ENCODE measurements at places on chromosomes 3 and 15.

- DNase-seq, result peak; percentile 10
These were observed 20.3 kb upstream of the EPB42 start for GRCh38 chr15:43241100-43241499.

- no peak for DNase-seq
These were observed 81.0 kb upstream of the ALCAM start for GRCh38 chr3:105285653-105286241.

DNA sequence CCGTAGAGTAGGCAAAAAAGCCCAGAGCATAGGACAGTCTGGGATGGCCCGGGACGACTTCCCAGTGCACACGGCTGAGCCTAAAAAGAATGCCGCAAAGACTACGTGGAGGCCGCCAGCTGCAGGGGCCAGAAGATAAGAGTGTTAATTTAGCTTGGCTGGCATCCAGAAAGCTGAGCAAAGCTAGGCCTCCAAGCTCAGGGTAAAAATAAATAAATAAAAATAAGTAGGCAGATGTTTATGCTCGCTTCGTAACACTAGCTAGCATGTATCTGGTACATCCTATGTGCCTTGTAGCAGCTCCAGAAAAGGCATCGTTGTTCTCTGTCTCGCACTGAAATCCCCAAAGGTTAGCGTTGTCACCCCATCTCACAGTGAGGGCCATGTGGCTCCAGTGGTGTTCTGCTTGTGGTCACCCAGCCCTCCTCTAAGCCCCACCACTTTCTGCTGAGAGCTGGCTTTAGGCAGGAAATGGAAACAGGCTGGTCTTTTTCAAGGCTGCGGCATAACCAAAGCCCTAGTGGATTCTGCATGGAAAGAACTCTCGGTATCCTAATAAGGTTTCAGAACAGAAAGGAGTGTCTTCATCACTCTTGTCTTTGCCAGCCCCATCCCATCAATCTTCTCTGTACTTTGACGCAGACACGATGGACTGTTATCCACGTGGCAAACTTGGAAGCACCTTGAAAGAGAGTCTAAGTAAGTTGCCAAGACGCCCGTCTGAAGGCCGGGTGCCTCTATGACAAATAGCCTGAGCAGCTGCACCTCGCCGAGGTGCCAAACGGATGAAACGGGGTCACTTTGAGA is 58.1 kb upstream of the MEF2A start:
- DNase-seq, result peak; percentile 89

- no peak for DNase-seq
These were observed 17.9 kb downstream of the SLC6A11 start for GRCh38 chr3:10833855-10834414.

- DNase-seq, result no peak
These were observed 42.5 kb downstream of the CCDC12 start for GRCh38 chr3:46934072-46934471.

DNA sequence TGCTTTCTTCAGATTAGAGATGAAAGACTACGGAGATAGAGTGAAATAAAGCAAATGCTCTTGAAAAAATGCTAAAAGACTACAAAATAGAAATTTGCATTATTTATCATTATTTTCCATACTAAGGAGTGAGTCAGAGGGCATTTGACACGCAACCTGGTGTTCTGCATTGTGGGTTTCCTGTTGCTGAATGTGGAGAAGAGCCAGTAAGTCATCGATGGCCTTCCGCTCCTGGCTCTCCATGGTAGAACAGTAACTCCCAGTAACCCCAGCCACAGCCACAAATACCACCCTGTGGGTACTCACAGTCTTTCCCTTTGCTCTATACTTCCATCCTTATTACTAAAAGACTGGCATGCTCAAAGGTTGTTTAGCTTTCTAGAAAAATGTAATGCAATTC is 61.5 kb downstream of the CGGBP1 start:
- peak; percentile 72 for DNase-seq

DNA sequence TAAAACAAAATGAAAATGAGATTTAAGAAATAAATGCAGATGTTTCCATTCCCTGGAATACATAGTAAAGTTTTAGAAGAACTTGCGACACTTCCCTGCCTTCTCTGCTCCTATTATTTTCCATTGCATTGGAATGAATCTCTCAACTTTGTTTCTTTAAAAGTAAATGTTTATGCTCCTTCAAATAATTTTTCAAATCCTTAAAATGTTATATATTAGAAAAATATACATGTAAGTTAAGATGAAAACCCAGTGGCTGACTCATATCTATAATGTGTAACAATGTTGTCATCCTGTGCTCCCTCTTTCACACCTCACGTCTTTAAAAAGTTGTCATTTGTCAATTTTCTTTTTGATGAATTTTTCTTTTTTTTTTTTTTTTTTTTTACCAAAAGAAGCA is 3.6 kb downstream of the RBMS3 start:
- no peak for DNase-seq

GRCh38 chr3:64595253-64595694 is 92.5 kb downstream of the ADAMTS9 start:
- DNase-seq, result peak; percentile 99

DNA sequence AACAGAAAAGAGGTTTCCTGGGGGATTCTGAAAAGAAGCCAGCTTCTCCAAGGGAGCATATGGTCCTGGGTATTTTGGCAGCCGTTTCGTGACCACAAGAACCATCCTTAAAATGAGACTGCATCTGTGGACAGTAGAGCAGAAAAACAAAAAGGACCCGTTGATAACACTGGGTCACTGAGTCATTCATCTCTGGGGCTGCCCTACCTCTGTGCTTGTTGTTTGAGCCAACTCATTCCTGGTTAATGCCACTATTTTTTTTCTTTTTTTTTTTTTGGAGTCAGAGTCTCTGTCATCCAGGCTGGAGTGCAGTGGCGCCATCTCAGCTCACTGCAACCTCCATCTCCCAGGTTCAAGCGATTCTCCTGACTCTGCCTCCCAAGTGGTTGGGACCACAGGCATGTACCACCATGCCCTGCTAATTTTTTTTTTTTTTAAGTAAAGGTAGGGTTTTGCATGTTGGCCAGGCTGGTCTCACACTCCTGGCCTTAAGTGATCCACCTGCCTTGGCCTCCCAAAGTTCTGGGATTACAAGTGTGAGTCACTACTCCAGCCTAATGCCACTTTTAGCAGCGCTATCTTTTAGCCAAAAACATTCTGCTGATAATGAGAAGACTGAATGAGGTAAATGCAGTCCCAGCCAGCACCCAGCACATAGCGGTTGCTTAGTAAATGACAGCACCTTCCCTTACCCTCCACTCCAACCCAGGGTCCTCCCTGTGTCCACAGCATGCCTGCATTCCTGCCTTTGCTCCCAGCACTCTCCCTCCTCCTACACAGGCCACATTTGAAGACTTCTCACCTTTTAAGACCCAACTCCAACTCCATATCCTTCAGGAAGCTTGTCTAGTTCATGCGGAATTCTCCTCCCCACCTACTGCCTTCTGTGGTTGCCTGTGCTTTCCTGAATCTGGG is 9.1 kb upstream of the ISL2 start:
- no peak for DNase-seq

DNA sequence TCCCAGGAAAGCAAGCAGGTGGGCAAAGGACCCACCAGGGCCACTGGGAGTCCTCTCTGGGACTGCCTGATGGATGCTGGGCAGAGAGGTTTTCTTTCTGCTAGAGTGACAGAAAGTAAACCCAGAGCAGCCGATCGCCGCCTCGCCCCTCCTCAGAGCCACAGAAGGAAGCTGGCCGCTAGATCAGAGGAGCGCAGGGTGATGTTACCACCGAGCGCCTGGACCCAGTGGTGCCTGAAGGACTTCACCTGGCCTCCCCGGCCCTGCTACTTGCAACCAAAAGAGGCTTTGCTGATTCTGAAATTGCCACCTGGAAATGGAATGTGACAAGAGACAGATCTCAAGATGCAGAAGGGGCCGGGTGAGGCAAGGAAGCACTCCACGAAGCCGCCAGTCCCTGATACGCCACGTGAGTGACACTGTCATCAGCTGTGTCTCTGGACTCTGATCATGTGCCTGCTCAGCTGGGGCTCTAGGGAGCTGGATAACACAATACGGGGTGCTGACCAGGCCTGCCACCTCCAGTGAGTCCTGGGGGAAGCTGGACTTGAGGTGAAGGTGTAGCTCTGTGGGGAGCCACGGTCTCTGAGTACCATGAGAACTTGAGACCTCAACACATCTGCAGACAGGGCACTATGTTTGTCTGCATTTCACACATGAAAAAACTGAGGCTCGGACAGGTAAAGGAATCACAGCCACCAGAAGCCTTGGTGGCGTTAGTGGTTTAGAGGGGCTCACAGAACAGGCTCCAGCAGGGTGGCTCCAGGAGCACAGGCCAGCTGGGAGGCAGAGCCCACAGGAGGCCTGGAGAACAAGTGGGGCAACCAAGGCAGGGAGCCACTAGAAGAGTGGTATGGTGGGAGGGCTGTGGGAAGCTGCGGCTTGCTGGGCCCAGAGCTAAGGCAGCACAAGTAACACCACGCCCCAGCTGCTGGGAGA is 137.9 kb upstream of the PRR20G start:
- DNase-seq, result no peak

GRCh38 chr15:61519296-61519695 is 290.2 kb upstream of the RORA start:
- no peak for DNase-seq

GRCh38 chr3:30639937-30640336 is 33.5 kb downstream of the TGFBR2 start:
- DNase-seq, result no peak

GRCh38 chr3:17151598-17152373 is 267.0 kb downstream of the PLCL2 start:
- peak; percentile 58 for DNase-seq

- DNase-seq, result no peak
These were observed 306.3 kb downstream of the ZPLD1 start for GRCh38 chr3:102741105-102741504.

DNA sequence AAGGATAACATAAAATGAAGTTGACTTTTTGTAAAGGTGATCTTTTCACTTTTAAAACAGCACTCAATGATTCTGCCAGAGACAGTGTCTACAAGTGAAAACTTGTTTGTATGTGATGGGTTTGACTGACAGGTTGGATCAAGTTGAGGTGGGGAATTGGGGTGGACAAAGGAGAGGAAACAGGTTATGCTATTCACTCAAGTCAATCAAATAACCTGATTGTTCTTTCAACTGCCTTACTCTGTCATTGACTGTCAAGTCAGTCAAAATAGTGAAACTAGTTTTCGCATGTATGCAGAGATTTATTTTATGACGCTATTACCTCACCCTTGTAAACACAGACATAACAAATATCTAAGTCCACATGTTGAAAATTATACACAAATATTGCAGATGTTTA is 187.7 kb downstream of the ROBO2 start:
- DNase-seq, result no peak

- peak; percentile 68 for DNase-seq
These were observed 3.2 kb downstream of the AEN start for GRCh38 chr15:88624156-88624970.

DNA sequence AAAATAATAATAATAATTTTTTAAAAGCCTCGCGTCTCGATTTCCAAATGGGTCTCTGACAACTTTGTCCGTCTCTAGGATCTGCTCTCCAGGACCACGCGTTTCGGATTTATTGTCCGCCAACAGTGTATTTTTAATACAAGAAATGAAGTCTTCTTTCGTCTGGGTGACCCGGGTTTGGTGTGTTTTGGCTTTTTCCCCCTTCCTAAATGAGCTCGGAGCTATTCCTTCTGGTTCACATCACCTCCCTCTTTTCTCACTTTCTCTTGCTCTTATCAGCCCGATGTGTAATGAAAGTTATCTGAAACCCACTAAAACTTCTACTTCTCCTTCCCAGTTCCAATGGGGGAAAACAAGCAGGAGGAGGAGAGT is 516.7 kb downstream of the MECOM start:
- peak; percentile 31 for DNase-seq

- DNase-seq, result no peak
These were observed 135.7 kb upstream of the UMPS start for GRCh38 chr3:124594581-124594980.

DNA sequence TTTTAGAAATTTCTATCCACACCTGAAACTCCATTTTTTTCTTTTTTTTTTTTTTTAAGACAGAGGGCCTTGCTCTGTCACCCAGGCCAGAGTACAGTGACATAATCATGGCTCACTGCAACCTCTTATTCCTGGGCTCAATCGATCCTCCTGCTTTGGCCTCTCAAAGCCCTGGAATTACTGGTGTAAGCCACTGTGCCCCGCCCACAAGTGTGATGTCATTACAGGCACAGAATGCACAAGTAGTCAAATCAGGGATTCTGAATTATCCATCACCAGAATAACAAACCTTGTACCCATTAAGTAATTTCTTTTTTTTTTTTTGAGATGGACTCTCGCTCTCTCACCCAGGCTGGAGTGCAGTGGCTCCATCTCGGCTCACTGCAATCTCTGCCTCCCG is 1.9 kb downstream of the UQCRC1 start:
- no peak for DNase-seq

DNA sequence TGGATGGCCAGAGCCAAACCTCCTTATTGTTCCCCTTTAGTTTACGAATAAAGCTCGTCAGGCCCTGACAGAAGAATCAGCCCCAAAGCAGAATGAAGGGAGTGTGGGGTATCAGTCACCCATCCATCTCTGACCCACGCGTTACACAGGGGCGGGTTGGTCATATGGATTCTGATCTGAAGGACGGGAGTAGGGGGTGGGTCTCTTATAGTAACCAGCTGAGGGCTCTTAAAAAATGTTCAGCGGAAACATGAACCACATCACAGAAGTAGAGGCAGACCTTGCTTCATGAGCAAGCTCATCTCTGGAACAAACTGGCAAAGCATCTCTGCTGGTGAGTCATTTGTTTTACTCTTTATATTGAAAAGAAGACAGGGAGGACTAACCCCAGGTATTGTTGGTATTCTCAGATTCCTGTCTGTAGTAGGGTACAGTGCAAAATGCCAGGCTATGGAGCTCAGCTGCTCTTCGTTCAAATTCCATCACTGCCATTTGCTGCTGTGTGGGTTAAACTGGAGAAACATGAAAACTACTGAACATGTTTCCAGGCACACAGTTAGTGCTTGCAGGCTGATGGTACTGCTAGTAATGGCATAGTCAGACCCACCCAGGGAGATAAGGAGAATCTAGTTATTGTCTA is at the start of gene CXCR6:
TSS of gene CXCR6 (plus strand) at position 258 of the 640 bp plus-strand sequence. CDS start 3,018 bp downstream, outside the sequence.
- DNase-seq, result peak; percentile 24

DNA sequence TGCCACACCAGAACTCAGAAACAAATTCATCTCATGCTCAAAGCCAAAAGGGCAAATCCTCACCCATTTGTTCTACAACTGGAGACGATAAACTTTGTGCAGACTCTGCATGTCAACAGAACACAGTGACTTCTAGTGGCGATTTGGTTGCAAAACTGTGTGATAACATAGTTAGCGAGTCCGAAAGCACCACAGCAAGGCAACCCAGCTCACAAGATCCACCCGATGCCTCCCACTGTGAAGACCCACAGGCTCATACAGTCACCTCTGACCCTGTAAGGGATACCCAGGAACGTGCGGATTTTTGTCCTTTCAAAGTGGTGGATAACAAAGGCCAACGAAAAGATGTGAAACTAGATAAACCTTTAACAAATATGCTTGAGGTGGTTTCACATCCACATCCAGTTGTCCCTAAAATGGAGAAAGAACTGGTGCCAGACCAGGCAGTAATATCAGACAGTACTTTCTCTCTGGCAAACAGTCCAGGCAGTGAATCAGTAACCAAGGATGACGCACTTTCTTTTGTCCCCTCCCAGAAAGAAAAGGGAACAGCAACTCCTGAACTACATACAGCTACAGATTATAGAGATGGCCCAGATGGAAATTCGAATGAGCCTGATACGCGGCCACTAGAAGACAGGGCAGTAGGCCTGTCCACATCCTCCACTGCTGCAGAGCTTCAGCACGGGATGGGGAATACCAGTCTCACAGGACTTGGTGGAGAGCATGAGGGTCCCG is 199.7 kb downstream of the AKAP13 start:
- DNase-seq, result peak; percentile 46

- no peak for DNase-seq
These were observed 79.9 kb upstream of the MITF start for GRCh38 chr3:69659180-69659910.

Data from choroid plexus epithelial cell (primary cell).